CD4-positive, alpha-beta memory T cell (primary cell): ENCODE measurements at places on chromosomes 2 and 18. TPM values are rescaled to one million over a fixed set of nuclear protein-coding genes. Genes with fewer than 3 reads are reported as not detected.

DNA sequence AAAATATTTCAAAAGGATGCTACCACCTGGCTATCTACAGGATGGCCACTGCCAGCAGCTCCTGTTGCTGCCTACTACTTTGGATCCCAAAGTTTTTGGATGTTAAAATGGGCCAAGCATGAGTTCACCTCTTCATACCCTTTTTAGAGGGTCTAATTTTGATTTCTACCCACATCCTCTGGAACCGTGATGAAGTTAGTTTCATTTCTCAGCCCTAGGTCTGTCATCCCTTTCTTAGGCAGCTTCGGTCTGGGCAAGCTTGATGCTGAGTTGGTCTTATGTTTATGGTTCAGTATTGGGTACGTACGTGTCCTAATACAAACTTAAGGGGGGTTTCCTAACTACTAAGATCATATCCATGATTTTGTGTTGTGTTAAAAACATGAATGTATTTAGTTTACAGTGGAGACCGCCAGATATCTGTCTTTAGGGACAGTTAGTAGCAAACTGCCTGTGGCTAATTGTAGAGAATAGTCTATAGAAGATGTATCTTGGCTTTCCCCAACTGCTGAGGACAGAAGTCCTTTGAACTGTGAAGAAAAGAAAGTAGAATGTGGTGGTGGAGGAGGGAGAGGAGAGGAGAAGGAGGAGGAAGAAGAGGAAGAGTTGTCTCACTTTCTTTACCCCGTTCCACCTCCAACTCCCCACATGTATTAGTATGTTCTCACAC, 184.9 kb downstream of the UBE2E3 start:
- peak; percentile 53 for DNase-seq
- H3K27ac ChIP-seq: peak overlapping the region; percentile 53
- no peaks in the 10 kb centered on the region for H3K36me3 ChIP-seq
- H3K27me3 ChIP-seq: no peaks in the 10 kb centered on the region
- no peak overlapping the region for H3K4me3 ChIP-seq
- H3K4me1 ChIP-seq: peaks cover 50% of the 10 kb centered on the region

- H3K4me1 ChIP-seq: peaks cover 18% of the 10 kb centered on the region
- no peaks in the 10 kb centered on the region for H3K36me3 ChIP-seq
- peak; percentile 33 for DNase-seq
- H3K27ac ChIP-seq: no peak overlapping the region
Observed at GRCh38 chr2:23380562-23381065, 4.4 kb upstream of the KLHL29 start.

DNA sequence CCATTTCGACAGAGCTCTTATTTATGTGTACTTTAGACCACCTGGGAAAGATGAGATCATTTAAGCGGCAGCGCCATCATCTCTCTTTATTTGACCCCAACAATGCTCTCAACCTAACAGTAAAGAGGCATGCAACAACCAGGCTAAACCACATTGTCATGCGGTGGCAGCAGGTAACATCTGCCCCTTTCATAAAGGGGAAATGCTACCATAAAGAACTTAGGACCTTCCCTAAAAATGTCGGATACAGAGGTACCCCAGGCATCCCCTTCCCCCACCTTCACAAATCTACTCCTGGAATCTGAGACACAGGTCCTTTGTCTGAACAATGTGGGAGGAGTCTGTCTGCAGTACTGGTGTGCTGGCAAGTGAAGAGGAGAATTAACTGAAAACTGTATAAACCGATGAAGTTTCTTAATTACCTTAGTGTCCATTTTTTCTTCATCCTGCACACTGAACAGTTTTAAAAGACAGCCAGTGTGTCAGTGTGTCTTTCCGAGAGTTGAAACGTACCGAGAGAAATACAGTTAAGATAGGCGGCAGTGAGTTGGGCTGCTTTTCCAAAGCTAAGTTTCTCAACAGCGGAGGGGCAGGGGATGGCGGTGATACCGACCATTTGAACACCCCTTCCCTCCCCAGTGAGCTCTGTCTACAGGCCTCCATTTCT, 1.9 kb downstream of the MEX3C start:
- DNase-seq: peak; percentile 24
- no peaks in the 10 kb centered on the region for H3K36me3 ChIP-seq
- peaks cover 47% of the 10 kb centered on the region for H3K4me1 ChIP-seq
- H3K27ac ChIP-seq: peak overlapping the region; percentile 77
- H3K27me3 ChIP-seq: no peaks in the 10 kb centered on the region

DNA sequence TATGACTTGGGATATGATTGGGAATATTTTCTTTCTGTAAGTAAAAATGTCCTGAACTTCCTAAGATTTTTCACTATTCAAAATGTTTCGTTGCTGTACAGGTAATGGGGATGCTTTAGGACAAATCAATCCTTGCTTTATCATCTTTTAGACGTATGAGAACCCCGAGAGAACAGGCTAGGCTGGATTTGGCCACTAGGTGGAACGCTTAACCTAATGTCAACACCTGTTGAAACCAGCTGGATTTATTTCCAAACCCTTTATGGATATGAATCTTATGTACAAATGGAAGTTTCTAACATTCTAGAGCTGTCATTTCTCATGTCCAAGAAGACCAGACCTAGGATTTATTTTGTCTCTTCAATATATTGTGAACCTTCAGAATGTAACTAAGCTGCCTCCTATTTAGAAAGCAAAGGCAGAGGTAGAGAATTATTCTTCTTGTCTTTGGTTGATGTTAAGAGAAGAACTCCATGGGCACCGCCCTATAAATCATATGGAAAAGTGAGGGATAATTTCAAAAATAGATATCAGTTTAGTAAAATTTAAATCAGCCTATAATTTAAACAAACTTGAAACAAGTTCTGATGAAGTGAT, 96.7 kb downstream of the PMAIP1 start:
- H3K36me3 ChIP-seq: no peaks in the 10 kb centered on the region
- no peak for DNase-seq
- H3K4me1 ChIP-seq: no peaks in the 10 kb centered on the region
- peaks cover 4% of the 10 kb centered on the region for H3K27me3 ChIP-seq

RGPD4 gene
- total RNA-seq: 0.09 TPM

TSPYL6 gene
- not detected for total RNA-seq
